SHP77 (cell line): ENCODE measurements at places on chromosomes 4 and X.

DNA sequence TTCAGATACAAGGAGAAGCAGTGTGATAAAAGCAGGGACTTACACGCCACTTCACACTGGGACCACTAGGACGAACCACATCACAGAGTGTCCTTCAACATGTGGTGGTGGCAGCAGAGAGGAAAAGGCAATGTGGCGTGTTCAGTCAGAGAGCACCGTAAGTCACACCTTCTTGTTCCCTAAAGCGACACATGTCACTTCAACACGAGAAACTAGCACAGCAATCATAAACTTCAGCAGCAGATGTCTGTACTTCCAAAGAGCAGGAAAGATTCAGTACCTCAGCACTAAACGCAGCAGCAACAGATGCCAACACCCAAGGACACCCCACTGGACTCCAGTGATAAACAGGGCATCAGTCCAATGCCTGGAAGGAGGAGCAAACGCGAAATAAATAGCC is 96.7 kb downstream of the AREG start:
- no peak for DNase-seq

DNA sequence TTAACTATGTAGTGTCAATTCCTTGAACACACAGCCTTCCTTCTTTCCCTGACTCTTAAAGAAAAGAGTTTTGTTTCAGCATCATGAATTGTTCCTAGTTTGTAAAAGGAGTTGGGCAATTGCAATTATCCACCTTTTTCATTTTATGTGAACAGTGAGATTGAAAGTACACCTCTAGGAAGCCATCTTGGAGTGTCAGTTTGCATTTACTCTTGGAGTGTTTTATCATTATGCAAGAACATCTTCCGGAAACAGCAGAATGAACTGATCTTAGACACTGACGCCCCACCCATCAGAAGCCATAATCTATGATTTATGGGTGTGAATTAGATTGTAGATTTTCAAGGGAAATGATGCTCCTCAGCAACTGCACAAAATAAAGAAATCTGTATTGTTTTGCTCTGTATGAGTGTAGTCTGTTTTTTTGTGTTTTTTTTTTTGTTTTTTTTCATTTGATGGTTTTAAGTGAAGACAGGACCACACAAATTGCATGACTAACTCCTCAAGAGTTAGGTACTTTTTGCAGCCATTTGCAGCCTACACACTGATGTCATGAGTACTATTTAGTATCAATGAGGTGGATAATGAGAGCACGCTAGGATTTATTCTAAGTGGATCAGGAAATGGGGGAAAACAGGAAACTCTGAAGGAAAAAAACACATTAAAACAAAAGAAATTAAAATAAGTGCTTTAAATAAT is 19.5 kb upstream of the FGF2 start:
- DNase-seq = no peak

GRCh38 chr4:38782452-38783108 is at the start of gene TLR10:
Gene TLR10, minus strand, starts transcription at chr4:38782990. Its CDS starts 7,400 bp downstream, at chr4:38775590.
- DNase-seq = peak; percentile 10

GRCh38 chr4:75637176-75637575 is 6.8 kb upstream of the CDKL2 start:
- no peak for DNase-seq

DNA sequence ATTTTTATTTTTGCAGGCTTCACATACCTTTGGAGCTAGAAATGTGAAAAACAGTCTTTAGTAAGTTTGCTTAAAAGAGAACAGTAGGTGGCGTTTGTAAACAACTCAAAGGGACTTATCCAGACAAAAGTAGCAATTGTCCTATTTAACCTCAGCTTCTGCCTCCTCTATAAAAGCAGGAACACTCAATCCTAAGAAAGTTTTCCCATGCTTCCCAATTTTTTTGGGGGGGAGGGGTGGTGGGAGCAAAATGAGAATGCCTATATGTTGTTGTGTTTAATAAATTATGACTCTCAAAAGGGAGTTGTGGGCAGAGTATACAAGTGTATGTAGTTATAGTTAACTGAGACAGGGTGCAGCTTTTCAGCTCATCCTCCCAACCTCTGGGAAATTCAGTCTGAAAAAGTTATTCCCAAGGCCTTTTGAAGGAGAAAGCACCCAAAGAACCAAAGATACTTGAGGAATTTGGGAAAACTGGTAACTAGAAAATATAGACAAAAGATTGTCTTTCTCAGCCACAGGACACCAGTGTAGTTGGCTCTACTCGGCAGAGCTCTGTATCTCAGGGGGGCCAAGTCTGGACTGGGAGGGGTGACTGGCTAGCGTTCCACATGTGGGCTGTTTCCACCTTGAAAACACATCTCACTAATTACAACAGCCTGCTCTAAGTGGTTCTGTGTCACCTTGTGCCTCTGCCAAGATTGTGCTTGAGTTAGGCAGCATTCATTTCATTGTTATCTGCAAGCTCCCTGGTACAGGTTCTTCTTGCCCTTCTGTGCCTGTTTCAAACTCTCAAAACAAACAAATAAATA is 2.8 kb downstream of the SFRP2 start:
- no peak for DNase-seq

DNA sequence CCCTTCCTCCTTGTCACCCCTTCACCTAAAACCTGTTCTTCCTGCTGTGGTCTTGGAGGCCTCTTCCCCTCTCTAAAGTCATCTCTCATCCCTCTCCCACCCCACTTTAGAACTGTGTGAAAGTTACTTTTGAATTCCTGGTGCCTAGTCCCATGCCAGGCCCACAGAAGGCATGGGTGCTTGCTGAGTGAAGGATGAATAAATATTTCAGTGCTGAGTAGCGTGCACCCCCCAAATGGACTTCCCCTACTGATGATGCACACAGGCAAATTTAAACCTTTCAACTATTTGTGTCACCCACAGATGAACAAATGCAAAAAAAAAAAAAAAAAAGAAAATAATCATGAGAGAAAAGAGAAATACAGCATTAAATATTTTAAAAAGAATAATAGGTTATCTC is 19.8 kb downstream of the PSMD10 start:
- DNase-seq = no peak

- DNase-seq = peak; percentile 28
These were observed 111.6 kb downstream of the MAGEB17 start for GRCh38 chrX:16278927-16279326.
